ENCODE measurements at places on chromosomes 7 and 10.

DNA sequence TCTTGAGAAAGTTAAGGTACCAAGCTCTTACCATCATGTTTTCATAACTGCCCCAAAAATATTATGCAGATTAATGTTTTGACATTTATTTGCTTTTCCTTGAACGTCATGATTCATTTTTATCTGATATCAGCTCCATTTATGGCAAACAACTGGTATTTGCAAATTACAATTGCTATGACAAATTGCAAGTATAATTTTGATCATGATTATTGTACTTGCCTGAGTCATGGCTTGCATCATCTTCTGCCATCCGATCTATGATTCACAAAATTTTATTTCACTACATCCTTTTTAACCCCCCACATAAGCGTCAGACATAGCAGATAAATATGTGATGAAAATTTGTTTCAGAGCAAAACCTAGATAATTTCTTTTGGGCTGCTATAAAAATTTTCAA is 155.0 kb downstream of the STK31 start:
- DNase-seq = no peak

- no peak for DNase-seq
These were observed 46.9 kb upstream of the STK17A start for GRCh38 chr7:43535810-43536585.

- DNase-seq = no peak
These were observed 57.8 kb upstream of the OPALIN start for GRCh38 chr10:96416643-96417042.

DNA sequence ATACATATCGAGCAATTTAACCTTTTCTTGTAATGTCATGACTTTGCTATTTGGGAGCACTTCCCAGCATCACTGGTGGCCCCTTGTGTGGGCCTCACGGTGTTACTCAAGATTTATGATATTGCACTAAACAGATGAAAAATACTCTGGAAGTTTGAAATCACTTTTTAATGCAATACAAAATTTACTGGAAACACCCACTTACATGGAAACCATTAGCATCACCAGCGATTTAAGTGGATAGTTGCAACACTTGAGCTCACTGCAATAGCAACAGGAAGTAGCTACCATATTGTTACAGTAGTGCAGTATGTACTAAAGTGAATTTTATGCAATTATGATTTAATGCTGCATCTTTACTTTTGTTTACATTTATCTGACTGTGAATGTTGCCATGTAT is 184.4 kb downstream of the MDFIC start:
- no peak for DNase-seq

- DNase-seq = no peak
These were observed 32.6 kb upstream of the NME8 start for GRCh38 chr7:37815671-37816371.

GRCh38 chr7:70094831-70095230 is 496.6 kb downstream of the AUTS2 start:
- DNase-seq = no peak

GRCh38 chr10:69742356-69742695 is 59.4 kb upstream of the COL13A1 start:
- no peak for DNase-seq

DNA sequence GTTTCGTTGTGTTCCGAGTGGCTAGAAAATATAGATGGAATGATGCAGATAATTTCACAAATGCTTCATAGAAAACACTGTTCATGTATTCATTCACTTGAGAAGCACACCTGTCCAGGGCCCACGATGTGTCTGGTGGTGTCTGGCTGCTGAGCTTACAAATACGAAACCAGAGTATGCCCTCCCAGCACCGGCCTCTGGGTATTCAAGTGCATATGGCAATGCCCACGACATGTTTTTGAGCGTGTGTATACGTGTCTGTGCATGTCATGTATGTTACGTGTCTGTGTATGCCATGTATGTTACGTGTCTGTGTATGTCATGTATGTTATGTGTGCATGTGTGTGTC is 37.9 kb downstream of the IL2RA start:
- DNase-seq = no peak

- no peak for DNase-seq
These were observed 11.9 kb downstream of the HECW1 start for GRCh38 chr7:43124388-43124787.

DNA sequence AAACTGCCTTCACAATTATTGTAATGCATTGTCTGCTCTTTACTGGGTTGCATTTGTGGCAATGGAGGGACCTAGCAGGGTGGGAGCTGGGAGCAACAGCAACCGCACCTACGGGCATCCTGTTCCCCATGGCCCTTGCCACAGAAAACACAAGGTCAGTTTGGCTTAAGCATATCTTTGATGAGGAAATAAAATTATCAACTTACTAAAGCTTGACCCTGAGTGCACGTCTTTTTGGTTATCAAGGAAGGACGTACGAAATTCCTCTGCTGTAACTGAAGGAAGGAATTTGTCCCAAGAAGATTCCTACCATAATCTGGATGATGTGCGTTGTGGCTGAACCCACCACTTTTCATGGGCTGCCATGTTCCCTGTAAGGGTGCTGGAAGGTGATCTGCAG is 19.9 kb upstream of the PTPRN2 start:
- no peak for DNase-seq

DNA sequence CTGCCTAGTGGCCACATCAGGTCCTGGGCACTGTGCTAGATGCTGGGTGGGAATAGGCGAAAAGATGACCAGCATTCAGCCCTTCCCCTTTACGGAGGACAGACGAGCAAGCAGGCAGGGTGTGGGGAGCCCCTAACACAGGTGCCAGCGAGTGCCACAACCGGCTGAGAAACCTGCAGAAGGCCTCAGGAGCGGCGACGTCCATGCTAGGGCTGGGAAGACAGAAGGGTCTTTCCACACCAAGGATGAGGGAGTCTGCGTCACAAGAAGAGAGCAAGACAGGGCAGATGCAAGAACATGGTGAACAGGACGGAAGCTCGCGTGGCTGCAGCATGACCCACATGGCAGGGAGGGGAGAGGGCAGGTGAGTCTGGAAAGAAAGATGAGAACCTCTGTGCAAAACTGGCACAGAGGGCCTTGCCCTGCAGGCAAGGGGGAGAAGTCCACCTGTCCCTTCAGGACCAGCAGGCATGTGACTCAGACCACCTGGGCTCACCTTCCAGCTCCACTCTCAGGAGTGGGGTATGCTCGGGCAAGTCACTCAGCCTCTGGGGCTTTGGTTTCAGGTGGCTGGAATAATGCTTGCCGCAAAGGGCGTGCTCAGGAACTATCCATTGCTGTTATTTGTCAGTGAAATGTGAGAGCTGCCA is 36.6 kb downstream of the KCNH2 start:
- DNase-seq = peak; percentile 61

DNA sequence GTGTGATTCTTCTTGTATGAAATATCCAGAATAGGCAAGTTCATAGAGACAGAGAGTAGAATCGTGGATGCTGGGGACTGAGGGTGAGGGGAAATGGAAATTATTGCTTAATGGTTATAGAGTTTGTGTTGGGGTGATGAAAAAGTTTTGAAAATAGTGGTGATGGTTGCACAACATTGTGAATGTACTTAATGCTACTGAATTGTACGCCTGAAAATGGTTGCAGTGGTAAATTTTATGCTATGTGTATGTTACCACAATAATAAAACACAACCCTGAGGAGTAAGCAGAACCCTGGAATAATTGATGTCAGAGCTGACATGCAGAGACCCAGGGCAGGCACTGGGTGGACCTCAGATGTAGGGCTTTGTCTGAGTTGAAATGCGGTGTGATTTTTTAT is 57.6 kb downstream of the TACR2 start:
- DNase-seq = no peak

DNA sequence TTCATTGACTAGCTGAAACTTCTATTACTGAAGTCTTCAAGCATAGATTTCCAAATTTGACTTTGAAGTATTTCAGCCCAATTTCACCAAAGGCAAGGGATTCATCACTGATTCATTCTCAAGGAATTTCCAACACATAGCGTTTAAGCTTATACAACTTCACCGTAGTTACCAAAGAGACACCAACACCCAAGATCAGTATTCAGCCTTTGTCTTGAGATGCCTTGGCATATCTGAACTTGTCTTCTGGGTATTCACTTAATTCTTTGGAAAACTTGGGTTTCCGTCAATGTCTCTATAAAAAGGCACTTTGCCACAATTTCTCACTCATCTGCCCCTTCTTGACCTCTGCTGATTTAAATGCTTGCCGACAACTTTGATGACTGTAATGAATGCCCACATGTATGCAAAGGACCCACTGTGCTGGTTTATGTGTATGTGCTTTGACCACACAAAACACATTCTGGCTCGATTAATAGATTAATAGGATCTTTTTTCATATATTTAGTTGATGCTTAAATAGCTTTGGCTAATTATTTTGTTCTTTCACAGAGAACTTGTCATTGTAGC is 49.6 kb downstream of the TES start:
- DNase-seq = no peak

DNA sequence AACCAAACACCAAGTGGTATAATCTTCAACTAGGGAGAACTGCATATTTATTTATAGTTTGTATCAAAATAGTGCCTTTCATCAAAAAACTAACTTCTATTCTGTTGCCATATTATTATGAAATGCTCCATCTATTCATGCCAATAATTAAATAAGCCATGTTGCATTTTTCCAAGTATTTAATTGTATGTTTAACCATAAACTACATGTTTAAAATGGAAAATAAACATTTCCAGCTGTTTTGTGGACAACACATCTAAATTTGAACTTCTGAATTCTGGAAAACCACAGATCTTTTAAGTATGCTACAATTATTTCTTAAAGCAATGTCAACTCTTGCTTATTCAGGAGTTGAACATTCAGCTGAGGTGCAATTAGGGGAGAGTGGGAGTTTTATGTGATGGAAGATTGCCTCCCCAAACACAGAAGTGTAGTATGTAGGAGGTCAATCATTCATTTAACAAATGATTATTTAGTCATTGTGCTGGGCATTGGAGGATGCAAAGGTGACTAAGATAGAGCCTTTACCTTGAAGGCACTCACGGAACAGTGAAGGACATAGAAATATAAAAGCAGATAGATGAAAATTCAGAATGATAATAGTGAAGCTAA is 80.7 kb upstream of the PPP1R3C start:
- no peak for DNase-seq

- no peak for DNase-seq
These were observed 16.6 kb downstream of the TAS2R40 start for GRCh38 chr7:143238289-143238980.

All from NCI-H2107 (cell line).